ENCODE measurements at places on chromosomes 16 and 17. TPM values are rescaled to one million over a fixed set of nuclear protein-coding genes. Genes with fewer than 3 reads are reported as not detected.

GRCh38 chr17:29243792-29244191 lies 2.9 kb upstream of the CRYBA1 start:
- DNase-seq = no peak

DOC2B gene
- total RNA-seq = 1.3 TPM

DNA sequence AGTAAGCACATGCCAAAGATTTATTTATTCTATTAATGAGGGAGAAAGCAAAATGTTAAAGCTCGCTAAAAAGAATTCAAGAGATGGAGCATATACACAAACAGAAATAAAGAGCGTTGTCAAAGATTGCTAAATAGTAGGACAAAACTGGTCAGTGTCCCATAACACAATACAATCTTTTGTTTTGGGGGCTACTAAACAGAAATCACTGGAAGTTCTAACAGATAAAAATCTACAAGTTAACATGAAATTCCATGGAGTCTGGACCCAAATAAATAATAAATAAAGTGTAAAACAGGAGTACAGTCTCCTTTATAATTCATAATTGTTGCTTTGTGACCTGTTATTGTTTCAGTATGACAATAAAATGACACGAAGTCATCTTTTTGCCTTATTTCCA lies 115.2 kb upstream of the CNTNAP4 start:
- no peak for DNase-seq

GRCh38 chr16:82094942-82095540 lies 60.0 kb downstream of the HSD17B2 start:
- no peak for DNase-seq

GRCh38 chr17:27960183-27960849 lies 67.2 kb upstream of the LYRM9 start:
- DNase-seq = no peak

DNA sequence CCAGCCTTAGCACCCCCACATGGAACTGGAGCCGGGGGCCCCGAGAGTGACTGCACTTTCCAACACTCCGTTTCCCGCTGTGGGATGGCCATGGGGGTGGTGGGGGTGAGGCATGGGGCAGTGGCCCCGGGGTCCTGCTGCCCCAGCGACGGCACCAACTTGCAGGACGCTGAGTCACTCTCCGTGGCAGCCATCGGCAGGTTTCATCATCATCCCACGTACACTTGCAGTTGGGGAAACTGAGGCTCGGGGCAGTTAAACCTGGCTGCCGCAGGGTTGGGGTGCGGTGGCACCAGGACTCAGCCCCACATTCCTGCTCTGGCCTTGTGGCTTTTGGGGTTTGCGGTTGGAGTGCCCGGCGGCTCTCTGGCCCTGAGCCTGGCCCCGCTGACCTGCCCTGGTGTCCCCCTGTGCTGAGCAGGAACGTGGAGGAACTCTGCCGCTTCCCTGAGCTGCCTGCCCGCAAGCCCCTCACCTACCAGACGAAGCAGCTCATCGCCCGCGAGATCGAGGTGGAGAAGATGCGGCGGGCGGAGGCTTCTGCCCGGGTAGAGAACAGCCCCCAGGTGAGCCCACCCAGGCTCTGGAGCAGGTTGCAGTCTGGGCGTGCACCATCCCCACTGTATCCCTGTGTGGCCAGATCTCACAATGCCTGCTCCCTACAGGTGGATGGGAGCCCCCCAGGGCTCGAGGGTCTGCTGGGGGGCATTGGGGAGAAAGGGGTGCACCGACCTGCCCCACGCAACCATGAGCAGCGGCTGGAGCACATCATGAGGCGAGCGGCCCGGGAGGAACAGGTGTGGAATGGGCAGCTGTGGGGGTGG lies 4.0 kb downstream of the GNG13 start:
- DNase-seq = no peak

- DNase-seq = no peak
Observed at GRCh38 chr17:40017422-40018080, 2.3 kb downstream of the CSF3 start.

SLC16A5 gene
- total RNA-seq = 16.0 TPM

- DNase-seq = no peak
Observed at GRCh38 chr16:31356566-31357323, 1.8 kb downstream of the ITGAX start.

- DNase-seq = no peak
Observed at GRCh38 chr16:89564476-89565255, 4.2 kb downstream of the RPL13 start.

CTRL gene
- total RNA-seq = 2.2 TPM

- DNase-seq = no peak
Observed at GRCh38 chr17:61720016-61720795, 129.2 kb upstream of the NACA2 start.

CDH5 gene
- not detected for total RNA-seq
